ENCODE measurements at places on chromosomes 5 and 9.

DNA sequence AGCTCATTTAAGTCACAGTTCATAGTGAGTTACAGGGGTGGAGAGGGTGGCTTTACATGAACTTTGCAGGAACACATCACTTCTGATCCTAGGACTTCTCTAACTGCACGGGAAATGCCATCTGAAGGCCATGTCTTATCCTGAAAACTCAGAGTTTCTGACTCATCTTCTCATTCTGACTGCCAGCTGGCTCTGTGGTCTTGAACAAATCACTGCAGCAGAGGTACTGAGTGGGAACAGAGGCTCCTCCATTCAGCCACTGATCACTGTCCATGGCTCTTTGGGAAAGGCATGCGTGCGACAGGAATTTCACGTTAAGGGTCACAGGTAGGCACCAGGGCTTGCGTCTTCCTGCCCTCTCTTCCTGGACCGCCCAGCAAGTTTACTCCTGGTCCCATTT lies 114.6 kb upstream of the LRRTM2 start:
- no peak for DNase-seq

GRCh38 chr5:96785326-96786109 lies 22.2 kb downstream of the ERAP1 start:
- no peak for DNase-seq

GRCh38 chr5:156271569-156271968 lies 55.4 kb upstream of the SGCD start:
- no peak for DNase-seq

DNA sequence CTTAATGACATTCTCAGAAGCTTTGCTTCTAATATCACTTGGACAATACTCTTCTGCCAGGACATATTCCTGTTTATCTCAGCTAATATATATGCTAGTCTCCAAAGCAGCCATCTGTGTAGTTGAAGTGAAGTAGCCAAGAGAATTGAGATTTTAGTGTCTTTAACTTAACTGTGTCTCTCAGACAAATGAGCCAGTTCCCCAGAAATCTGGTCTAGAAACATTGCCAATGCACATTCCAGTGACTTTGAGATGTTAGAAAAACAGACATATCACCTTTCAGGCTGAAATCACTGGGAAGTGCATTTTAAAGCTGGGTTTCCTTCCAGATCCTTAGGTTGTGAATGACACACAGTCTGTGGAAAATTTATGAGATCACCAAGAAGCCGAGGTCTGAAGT lies 114.6 kb downstream of the MTX3 start:
- no peak for DNase-seq

- DNase-seq: peak; percentile 36
These were observed 1.5 kb downstream of the PCSK1 start for GRCh38 chr5:96431376-96432187.

- no peak for DNase-seq
These were observed 20.0 kb downstream of the PTPN3 start for GRCh38 chr9:109478051-109478563.

GRCh38 chr5:8577792-8578191 lies 708.8 kb downstream of the MTRR start:
- no peak for DNase-seq

DNA sequence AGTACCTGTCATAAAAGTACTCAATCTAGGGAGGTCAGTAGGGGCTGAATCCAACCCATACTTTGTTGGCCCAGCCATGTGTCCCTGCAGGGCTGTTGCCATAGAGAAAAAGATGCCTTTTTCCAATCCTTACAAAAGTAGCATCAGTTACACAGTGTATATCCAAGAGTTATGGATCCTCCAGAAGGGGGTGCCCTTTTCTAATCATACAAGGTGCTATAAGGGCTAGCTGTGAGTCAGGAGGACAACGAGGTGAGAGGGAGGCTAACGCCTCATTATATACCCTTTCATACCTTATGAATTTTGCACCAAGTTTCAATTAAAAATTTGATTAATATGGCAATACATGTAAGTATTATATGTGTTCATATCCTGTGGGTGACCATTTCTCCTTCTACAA lies 4.8 kb downstream of the KIAA0825 start:
- DNase-seq: peak; percentile 48

DNA sequence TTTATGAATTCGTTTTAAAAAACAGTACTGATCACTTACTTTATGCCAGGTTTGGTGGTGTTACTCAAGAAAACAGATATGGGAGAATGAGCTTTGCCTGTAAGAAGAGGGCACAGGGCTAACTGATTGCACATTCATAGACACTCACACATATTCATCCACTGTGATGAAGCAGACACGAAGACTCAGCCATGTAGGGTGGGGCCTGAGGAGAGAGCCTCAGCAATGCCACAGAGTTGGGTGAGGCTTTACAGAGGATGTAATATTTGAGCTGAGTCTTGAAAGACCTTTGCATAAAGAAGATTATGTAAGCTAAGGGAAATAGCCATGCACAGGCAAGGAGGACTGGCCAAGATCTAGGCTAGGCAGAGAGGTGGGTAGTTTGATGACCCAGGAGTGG lies 472.8 kb downstream of the PSAT1 start:
- DNase-seq: peak; percentile 33

DNA sequence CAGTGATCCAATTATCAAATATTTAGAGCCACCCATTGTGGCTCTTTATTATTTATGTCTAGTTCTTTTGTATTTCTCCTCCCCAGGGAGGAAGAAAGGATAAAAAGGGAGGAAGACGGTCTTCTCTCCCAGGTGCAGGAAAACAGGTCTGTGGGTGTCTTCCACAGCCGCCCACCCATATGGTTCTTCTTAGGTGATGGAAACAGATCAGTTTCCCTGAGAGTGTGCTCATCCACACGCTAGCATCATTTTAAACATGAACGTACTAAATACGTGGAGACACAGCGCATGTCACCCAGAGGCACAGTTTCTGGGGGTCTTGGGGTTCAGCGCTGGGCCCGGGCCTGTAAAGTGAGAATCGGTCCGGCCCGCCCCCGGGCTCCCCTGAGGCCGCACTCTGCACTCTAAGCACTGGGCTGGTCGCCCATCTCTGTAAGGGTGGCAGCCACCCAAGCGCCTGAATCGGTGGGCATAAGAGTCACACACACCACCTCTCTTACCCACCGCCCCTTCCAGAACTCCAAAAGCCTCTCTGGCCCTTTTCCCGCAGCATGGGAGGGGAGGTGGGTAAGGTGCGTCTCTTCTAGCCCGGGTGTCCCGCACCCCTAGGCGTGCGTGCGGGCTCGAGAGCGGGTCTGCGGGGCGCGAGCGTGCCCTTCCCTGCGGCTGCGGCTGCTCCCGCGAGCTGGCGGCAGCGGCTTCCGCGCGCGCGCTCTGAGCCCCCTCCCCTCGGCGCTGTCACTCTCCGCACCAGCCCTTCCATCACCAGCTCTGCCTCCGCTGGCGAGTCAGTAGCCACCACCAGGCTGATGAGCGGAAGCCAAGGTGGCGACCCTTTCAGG lies 1.3 kb downstream of the PTCH1 start:
- peak; percentile 26 for DNase-seq

DNA sequence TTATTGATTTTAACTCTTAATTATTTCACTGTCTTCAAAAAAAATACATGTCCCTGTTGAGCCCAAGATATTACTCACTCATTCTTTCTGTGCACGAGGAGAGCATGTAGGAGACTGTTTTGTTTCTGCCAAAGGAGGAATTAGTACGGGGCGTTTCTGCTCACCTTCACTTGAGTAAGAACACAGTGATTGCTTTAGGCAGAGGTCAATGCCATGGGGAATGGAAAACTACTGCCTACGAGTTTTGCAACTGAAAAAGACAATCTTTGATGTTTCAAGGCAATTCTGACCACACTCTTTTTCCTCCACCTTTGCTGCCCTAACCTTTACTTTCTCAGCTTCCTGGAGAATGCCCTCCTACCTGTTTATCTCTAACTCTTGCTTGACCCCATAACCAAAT lies 109.4 kb downstream of the CCDC192 start:
- DNase-seq: no peak

- DNase-seq: no peak
These were observed 212.5 kb downstream of the GADD45G start for GRCh38 chr9:89817151-89817950.

Measured in NCI-H146 (cell line).